COR-L47 (cell line): ENCODE measurements at places on chromosomes 13 and 19.

DNA sequence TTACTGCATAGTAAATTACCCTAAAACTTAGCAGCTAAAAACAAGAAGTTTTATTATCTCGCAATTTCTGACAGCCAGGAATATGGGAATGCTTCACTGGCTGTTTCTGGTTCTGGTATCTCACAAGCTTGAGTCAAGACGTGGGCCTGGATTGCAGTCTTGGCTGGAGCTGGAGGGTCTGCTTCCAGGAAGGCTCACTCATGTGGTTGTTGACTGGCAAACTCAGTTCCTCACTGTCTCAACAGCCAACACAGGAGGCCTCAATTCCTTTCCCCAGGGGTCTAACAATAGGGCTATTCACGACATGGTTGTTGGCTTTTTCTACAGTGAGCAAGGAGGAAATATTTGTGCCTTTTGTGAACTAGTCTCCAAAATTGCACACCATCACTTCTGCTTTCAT lies 146.3 kb downstream of the GPC5 start:
- no peak for DNase-seq

GRCh38 chr13:23399347-23399746 lies 34.2 kb downstream of the SACS start:
- no peak for DNase-seq

GRCh38 chr13:97255515-97256021 lies 33.4 kb downstream of the MBNL2 start:
- no peak for DNase-seq

DNA sequence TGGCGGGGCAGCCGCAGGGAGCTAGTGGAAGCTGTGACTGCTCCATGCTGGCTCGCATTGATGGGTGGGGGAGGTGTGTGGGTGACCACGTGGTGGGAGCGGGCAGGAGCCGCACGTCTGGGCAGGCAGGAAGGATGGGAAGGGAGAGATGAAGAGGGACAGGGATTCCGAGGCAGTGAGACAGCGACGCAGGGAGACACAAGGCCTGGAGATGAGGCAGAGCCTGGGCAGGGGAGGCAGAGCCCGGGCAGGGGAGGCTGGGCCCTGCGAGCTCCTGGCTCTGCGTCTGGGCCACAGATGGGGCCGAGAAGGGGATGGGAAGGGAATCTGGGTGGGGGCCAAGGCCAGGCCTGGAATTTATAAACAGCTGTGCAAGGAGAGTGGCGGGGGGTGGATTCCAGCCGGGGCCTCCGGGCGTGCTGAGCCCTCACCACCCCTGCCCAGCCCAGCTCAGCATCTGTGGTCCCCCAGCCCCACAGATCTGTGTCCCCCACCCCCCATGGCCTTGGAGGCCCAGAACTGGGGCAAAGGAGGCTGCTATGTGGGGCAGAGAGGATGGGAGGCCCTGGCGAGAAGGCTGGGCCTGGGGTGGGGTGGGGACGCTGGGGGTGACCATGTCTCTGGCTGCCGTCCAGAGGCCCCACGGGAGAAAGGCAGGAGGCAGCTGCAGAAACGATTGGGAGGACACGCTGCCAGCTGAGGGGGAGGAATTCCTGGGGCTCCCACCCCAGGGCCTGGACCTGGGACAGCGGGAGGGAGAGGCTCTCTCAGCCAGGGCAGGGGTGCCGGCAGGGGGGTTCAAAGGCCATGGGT lies 6.0 kb downstream of the EHD2 start:
- no peak for DNase-seq

- DNase-seq = peak; percentile 59
Measured at GRCh38 chr13:78993792-78994191, 334.8 kb upstream of the OBI1 start.

DNA sequence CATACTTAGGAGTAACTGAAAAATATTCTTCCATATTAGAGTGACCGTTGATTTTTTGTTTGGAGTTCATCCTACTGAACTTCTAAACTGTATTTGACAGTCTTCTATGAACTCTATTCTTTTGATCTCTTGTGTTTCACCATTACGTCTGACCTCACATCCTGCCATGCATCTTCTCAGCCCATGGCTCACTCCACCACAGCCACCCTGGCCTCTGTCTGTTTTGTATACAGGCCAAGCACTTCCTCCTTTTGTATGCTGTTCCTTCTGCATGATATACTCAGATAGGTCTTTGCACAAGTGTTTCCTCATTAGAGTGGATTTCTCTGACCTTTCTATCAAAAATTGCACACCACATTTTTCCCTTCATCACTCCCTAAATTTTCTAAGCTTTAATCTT lies 119.9 kb downstream of the MAB21L1 start:
- DNase-seq = no peak

DNA sequence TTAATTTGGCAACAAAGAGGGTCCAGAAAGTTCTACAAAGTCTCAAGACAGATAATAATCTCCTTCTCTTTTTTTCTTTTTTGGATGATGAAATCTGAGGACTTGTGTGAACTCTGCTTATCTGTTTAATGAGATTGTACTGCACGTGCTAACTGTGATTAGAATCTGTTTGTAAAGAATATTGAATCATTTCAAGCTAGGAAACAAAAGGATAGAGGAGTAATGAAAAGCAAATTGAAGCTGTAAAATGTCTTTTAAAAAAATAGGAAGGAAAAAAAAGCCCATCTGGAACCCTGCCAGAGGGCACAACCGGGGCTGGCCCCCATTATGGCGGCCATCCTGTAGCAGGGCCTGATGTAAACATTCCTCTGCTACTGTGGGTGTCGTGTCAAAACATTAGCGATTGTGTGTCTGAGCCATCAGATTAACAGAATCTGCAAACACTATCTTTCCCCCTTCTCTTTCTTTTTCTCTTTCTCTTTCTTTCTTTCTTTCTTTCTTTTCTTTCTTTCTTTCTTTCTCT lies 83.0 kb downstream of the FLT1 start:
- no peak for DNase-seq

DNA sequence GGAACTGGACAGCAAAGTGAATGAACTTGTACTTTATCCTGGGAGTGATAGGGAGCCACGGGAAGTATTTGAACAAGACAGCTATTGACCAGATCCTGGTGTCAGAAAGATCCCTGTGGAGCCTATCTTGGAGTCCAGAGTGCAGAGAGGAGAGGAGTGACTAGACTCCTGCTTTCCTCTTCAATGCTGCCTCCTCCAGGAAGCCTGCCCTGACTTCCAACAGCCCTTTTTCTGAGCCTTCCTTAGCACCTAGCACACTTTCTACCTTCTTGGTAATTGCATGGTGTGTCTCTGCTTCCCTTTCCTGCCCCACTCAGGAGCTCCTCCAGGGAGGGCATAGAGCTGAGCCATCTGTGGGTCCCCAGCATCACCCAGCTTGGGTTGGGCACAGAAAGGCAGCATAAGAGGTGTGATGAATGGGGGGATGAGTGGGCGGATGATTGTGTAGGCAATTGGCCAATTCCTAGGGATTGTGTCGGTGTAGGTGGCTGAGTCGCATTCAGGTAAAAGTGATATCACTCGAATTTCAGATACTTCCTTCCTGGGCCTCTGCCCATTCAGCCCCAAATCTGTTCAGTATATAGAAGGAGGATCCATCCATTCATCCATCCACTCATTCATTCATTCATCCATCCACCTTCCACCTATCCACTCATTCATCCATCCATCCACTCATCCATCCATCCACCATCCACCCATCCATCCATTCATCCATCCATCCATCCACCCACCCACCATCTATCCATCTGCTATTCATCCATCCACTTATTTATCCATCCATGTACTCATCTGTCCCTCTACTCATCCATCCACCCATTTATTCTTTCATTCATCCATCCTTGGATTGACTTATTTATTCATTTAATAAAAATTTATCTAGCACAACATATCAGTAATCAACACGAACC lies 26.9 kb downstream of the CYP4F22 start:
- DNase-seq = no peak

GRCh38 chr19:46080561-46080960 lies 39.8 kb upstream of the IGFL4 start:
- no peak for DNase-seq

DNA sequence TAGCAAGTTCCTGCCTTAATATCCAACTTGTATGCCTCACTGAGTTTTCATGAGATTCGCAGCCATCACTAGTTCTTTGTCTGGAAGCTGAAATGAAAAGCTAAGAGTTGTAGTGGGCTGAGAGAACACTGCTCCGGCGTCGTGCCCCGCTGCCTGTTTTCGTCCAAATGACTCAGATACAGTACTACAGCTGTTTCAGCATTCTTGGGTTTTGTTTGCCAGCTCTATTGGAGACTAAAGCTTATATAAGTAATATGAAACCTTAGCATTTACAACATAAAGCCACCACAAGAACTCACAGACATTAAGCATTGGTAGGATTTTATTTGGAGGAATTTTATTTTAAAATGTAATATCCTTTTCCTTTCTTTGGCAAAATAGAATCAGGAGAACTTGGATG lies 299.7 kb downstream of the DLEU7 start:
- DNase-seq = no peak

- no peak for DNase-seq
Measured at GRCh38 chr13:51230477-51231105, 8.4 kb downstream of the FAM124A start.

DNA sequence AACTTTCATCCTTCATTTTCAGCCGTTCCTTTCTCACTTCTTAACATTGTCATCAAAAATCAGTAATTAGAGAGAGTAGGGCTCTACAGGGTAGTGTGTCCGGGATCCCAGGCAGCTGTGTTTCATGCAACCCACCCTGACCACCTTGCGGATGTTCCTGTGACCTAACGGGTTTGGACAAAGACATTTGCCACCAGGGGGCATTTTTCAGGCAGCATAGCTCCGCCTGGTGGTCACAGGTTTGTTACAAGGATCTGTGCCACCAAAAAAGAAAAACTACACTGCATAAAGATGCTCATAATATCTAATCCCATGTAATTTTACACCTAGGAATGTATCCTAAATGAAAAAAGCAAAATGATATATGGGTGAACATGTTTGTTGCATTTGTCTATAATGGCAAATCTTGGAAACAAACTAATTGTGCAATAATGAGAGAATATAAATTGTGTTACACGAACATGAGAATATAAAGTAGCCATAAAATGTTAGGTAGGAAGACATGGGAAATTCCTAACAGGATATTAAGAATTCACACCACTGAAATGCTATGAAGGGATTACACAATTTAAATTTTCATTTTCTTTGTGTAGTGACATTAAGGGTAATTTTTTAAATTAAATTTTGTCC lies 123.0 kb downstream of the SLC7A1 start:
- peak; percentile 34 for DNase-seq

DNA sequence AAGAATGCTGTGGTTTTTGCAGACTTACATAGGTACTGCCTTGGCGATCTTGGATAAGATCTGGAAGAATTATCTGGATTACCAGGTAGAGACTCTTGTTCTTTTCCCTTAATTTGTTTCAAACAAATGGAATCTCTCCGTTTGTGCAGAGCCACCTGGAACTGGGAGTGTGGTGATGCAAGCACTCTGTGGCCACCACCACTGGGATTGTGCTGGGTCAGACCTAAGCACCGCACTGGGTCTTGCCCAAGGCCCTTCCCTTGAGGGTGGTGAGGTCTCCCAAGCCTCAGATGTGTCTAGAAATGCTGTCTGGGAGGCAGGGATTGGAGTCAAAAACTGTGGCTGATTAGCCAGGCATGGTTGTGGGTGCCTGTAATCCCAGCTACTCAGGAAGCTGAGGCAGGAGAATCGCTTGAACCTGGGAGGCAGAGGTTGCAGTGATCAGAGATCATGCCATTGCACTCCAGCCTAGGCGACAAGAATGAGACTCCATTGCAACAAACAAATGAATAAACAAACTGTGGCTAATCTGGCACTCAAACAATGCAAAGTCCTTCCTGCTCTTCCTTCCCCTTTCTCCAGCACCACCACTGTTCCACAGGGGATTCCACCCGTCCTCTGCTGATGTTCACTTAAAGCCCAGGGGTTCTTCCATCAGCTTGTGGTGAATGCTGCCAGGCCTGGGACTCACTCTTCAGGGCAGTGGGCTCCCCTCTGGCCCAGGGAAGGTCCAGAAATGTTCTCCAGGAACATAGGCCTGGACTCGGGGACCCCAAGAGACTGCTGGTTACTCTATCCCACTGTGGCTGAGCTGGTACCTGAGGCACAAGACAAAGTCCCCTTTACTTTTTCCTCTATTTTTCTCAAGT lies 10.8 kb upstream of the CEACAM1 start:
- no peak for DNase-seq

GRCh38 chr19:1016647-1017114 lies 4.2 kb downstream of the TMEM259 start:
- no peak for DNase-seq

DNA sequence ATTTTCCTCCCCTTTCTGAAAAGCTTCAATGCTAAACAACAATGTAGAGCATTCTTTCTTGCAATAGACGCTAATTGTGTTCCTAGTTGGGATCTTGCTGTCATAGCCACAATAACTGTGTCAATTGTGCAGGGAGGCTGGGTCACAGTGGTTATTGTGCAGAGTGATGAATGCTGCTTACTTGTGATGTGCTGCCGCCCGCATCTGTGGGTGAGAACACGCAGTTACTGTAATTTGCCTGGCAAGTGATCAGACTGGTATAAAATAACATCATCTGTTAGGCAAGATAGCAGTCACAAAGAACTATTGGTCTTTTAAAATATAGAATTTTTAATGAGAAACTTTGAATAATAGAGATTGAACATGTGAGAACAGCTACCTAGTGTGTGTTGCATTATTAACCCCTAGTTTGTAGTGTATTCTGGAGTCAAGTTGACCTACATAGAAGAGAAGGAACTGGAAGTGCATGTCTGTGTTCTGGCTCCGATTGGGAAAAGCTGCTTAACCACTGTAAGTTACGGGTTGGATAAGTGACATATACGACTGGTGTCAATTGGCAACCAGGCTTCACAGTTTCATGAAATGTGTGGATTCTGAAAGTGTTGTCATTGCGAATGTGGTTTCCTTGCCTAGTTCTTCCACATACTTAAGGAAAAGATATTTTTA lies 43.6 kb downstream of the SLAIN1 start:
- no peak for DNase-seq

DNA sequence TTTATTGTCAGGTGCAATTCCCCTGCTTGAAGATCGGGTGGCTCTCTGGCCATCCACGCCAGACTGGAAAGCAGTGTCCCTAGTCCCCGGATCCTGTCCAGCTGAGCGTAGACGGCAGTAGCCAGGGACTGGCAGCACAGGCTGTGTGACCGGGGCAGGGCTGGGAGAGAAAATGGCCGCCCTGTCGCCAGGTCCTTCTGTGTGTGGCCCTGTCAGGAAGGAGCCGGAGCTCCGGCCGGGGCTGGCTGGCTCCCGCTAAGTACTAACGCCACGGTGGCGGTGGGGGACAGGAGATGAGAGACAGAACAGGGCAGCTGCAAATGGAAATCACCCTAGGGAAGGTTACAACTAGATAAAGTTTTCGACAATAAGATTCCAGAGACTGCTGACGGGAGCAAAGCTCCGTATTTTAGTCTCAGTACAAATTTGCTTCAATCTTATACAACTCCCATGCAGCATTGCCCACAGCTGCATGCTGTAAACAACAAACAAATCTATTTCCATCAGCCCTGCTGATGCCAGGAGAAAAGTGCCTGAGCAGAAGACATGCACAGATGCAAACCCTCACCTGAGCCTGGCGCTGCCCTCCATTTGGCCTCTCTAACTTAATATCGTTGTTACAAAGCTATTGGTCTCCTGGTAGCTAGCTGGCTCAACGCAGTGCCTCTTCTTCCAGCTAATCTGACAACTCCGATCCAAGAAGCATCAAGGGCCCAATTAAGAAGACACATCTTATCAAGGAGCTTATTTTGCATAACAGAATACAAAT lies 253.0 kb downstream of the TSHZ3 start:
- DNase-seq = no peak

GRCh38 chr19:28351761-28352160 lies 861.2 kb downstream of the UQCRFS1 start:
- no peak for DNase-seq

GRCh38 chr13:111344471-111345191 lies 24.2 kb downstream of the TEX29 start:
- DNase-seq = peak; percentile 89

- DNase-seq = no peak
Measured at GRCh38 chr13:24257497-24257896, 51.9 kb upstream of the C1QTNF9 start.
